ENCODE measurements at places on chromosomes 2 and 18.

DNA sequence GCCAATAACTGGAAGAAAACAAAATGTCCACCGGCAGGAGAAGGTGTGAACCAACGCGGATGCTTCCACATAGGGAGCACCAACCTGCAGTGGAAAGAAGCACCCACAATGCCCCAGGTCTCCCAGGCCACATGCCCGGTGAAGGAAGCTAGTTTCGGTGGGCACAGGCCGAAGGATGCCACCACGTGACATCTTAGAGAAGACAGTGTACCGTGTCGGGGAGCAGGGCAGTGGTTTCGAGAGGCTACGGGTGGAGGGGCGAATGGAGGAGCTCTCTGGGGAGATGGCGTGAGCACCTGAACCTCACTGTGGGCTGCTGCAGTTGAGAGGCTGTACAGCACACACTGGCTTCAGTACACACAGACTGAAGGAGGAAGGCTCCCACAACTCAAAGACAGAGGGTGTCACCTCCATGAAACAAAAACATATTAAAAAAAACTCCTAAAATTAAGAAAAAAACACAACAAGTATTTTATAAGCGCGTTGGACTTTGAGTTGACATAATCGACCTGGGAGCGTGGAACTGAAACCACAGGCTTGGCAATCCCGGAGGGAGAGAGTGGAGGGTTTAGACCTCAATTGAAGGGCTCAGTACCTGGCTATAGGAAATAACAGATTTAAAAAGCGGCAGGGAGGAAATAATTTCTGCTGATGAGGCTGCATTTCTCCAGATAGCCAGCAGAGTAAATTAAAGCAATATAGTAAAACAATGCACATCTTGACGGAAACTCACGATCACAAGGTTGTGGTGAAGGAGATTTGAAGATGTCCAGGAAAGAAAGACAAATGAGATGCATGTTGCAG, 160.1 kb downstream of the RTP5 start:
- DNase-seq: no peak

- DNase-seq: no peak
Measured at GRCh38 chr2:197332641-197333040, 22.1 kb upstream of the ANKRD44 start.

DNA sequence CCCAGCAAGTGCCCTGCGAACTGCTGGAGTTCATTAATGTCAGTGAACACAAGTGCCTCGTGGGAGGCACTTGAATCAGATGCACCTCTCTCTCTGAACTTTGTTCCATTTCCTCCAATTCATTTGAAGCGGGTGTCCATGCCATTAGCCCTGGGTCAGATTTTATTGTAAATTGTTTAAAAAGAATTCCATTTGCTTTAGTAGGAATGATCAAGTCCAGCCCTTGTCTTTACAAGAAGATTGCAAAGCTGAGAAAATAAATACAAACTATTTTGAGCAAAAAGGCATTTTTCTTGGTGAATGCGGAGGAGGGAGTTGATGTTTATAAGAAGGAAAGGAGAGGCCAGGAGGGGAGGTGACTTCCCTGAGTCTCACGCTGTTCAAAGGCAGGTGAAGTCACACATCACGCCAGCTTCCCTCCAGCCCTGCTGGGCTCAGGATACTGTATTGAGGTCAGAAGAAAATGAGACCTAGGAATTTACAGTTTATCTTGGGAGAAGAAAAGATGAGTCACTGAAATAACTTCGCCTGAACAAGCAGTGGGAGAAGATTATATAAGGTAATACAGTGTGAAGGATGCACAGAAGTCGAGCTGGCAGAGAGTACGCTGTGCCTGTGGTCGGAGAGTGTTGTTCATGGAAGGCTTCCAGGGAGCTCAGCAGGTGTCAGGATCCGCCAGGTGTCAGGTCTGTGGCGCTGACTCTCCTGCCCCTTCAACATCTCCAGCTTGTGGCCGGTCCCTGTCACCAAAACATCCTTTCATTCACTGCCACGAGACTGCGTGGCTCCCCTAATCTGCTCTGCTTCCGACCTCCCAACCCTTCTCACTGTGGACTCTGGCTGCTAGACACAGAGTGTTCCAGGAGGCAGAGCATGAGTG, 36.5 kb downstream of the EFR3B start:
- no peak for DNase-seq

DNA sequence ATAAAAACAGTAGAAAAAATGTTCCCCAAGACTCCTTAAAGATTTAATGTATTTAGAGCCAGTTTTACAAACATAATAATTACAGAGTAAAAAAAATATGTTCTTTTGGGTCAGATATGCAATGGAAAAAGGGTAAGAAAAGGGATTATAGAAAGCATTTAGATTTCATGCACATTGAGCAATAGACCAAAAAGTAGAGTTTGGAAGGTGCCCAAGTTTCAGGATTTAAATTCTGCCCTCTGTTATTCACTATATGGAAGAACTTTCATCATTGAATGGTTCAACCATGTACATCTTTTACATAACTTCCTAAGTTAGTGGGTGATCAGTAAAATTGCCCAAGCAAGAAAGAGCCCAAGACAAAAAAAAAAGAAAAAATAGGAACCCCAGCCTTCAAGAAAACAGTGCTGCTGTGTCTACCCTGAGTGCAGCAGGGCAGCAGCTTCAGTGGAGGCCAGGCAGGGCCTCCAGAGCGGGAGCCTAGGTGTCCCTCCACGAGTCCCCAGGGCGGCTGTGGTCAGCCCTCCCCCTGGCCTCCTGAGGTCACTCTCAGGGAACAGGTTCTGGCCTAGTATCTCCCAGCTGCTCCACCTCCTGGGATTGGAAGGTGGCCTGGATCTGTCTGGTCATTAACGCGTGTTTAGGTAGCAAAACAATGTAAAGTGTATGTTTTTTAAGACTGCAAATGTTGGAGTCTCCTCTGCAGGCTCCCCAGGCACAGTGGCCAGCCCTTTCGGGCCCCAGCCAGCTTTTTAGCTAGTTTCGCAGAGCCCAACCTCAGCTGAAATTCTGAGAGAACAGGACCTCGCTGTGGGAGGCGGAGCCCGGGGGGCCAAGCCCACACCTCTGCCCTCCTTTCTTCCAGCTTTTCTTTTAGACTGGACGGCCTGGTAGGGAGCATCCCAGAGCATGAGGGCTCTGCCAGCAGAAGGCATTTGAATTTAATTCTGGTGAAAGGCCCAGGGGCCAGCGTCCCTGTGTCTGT, 77.3 kb downstream of the TEX51 start:
- no peak for DNase-seq

DNA sequence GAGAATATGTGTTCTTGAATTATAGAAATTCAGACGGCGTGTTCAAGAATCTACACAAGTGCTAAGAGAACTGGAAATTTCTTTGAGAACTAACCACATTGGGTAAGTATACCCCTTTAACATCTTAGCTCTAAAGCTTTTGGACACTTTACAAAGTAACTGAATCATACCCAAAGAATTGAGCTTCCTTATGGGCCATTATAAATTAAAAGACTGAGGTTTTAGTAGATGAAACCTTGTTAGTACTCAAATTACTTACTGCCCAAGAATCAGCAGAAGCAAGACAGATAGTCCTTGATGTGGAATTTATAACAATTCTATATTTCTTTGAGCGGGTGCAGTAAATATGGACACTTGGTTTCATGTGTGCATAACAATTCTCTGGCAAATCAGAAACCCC, 168.3 kb downstream of the PRPF40A start:
- no peak for DNase-seq

GRCh38 chr2:239278361-239278760, 122.5 kb downstream of the HDAC4 start:
- DNase-seq: no peak

- no peak for DNase-seq
Measured at GRCh38 chr2:43737097-43737854, 36.6 kb upstream of the DYNC2LI1 start.

DNA sequence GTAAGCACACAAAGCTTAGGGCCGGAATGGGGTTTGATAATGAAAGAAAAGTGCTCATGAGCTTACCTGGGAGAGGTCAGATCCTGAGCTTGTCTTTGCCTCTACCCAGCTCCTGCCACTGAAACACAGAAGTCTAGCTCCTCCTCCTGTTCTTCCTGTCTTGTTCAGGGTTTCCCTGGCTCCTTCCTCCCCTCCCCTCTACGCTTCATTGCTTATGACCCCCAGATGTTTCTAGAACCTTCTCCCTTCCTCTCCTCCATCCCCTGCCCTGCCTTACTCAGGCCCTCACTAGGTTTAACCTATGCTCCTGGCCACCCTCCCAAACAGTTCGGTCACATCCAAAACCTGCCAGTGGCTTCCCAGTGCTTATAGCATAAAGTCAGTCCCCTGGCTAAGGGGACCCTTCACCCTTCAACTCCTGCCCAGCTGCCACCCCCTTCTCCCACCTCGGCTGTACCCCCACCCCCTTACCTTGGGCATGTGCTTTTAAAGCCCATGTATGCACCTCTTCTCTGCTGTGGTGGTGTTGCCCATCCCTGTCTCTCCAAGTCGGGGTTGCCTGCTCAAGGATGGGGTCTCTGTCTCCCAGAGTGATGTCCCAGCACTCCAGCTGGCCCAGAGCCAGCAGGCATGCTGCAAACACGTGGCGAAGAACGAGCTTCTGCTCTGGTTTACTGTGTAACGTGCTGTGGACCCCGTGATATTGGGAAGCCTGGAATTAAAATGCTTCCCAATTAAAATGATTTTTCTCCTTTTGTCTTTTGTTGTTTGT, 233.6 kb downstream of the TPGS2 start:
- DNase-seq: no peak

DNA sequence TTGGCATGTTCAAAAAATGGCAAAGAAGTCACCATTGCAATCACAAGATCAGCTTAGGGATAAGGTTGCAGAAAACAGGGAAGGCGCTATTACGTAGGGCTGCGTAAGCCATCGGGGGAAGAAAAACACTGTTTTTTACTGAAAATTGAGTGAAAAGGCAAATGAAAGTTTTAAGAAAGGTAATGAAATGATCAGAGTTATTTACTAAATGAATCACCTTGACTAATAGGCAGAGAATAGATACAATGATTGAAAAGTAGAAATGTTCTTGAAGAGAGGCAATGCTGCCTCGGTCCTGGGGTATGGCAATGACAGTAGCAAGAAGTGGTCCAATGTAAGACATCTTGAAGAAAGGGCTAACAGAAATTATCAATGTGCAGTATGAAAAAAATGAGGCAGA, 1227.8 kb upstream of the ZEB2 start:
- DNase-seq: no peak

- no peak for DNase-seq
Measured at GRCh38 chr18:37424507-37424906, 141.1 kb downstream of the CELF4 start.

DNA sequence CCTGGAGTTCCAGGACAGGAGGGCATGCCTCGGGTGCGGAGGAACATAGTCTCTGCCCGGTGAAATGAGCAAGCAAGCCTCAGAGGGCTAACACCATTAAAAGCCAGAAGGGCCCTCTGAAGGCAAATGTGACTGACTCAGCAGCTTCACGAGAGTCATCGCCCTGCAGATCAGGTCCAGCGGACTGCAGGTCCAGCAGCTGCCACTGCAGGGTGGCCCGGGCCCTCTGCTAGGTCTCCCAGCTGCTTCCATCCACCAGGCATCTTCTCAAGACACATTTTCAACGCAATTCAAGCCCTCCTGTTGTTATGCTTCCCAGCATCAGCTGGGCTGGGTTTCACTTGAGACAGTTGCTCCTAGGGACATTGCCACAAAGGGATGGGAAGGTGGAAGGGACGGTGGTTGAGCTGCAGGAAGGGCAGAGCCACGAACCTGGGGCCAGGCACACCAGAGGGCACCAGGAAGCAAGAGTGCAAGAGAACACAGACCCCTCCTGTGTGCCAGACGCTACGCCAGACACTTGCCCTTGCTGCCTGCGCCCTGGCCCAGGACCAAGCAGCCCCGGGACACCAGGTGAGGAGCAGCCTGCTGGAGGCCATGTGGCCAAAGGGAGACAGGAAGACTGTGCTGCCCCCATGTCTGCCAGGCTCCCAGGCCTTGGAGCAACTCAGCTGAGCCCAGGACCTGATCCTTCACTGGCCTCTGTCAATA, 173.0 kb downstream of the HDAC4 start:
- no peak for DNase-seq

- no peak for DNase-seq
Measured at GRCh38 chr2:163266772-163267171, 428.2 kb upstream of the KCNH7 start.

GRCh38 chr2:184534986-184535385, 63.3 kb upstream of the ZNF804A start:
- DNase-seq: no peak

GRCh38 chr18:36828157-36828629, 609 bp downstream of the TPGS2 start:
- DNase-seq: no peak

- no peak for DNase-seq
Measured at GRCh38 chr18:71374294-71375000, 1085.6 kb downstream of the SOCS6 start.

DNA sequence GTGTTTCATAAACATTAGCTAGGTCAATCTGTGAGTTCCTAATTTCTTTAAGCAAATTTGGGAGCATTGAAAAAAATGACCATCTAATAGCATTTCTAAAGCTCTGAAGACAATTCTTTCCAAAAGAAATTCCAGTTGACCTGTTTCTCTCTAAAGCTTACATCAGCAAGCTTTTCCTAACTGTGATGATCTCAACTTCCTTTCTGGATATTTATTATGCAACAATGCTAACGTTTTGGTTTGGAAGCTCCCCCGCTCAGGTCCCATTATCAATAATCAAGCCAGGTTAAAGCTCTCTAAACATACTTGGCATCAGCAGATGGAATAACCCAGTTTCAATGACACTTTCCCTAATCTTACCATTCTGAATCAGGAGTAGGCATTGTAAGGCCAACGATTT, 196.3 kb upstream of the TANK start:
- no peak for DNase-seq

DNA sequence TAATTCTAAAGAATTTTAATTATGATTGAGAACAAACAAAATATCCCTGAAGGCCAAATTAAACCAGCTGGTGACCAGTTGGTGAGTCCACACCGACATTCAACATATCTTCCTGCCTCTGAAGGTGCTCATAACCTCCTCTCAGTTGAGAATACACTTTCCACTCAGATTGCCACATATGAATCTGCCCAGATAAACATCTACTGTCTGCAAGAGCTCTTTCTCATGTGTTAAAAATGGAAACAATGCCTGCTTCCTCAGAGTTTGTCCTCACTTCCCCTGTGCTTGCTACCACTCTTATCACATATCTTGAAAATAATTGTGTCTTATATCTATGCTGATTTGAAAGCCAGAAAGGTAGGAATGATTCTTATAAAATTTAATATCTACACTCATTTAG, 177.7 kb upstream of the GULP1 start:
- DNase-seq: no peak

GRCh38 chr18:48488388-48488850, 50.4 kb upstream of the CTIF start:
- DNase-seq: no peak

DNA sequence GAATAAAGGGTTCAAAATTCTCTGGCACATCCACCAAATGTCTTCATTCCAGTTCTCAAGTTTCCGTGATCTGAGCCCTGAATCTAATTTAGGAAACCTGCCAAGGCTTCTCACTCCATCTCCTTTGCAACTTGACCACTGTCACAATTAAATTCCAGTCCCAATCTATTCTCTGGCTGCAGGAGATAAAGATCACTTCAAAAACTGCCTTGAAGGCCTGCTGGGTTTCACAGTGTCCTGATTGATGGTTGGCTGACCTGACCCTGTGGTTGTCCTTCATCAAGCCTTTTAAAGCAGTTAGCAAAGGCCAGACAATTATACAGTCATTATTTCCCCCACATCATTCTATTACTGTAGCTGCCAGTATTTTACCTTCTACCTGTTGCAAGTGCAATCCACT, 60.3 kb upstream of the DNAJC10 start:
- no peak for DNase-seq

All from stimulated activated CD8-positive, alpha-beta memory T cell treated with anti-CD3 and anti-CD28 coated beads, Interleukin-15, amount 100 ng/mL, for 4 hours (primary cell).